ENCODE measurements at places on chromosomes 13 and 19.

DNA sequence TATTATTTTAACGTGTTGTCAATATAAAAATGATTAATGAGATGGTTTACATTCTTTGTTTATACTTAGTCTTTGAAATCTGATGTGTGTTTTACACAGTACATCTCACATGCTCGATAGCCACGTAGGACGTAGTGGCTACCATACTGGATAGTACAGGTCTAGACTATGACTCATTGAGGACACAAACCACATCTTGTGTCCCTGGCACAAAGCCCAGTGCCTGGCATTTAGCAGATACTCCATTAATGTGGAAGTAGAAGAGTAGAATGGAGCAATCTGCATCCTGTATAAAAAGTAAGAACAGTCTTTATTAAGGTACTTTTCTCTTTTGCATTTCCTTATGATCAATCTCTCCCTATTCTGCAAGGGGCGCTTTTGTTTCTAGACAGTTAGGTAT lies 49.0 kb upstream of the FRY start:
- DNase-seq: peak; percentile 56

DNA sequence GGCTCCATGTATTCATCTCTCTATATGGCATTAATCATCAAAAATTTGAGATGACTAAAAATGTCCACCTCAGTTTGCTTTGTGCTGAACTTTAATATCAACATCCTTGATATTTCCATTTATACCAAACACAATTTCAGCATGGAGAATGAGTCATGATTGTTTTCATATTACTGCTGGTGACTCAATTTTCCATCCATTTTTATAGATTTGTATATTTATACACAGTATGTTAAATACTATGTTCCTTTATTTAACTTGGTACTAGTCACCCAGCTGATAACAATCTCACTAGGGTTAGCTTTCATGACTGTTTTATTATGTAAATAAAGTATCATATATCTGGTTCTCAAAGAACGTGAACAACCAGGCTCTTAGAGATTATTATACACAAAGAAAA lies 1255.1 kb downstream of the SLITRK1 start:
- no peak for DNase-seq

DNA sequence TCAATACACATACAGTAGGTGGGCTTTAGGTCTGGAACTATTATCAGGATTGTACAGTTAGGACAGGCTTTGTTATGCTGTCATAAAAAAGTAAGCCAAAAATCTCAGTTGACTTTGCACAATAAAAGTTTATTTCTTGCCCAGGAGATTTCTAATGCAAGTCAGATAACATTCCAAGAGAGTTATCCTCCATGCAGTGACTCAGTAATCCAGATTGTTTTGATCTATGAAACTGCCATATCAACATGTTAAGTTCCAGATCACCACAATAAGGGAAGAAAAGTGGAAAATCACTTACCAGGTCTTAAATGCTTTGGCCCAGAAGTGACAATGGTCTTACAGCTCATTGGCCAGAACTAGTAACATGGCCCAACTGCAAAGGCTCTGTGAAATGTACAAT lies 636.2 kb upstream of the KLF12 start:
- no peak for DNase-seq

GRCh38 chr19:16458391-16459341 lies 13.1 kb downstream of the EPS15L1 start:
- DNase-seq: no peak

GRCh38 chr13:24680258-24680920 lies at the start of gene ATP12A:
Gene ATP12A (plus strand): TSS chr13:24680408. CDS start chr13:24680744, 336 bp downstream.
- DNase-seq: no peak

DNA sequence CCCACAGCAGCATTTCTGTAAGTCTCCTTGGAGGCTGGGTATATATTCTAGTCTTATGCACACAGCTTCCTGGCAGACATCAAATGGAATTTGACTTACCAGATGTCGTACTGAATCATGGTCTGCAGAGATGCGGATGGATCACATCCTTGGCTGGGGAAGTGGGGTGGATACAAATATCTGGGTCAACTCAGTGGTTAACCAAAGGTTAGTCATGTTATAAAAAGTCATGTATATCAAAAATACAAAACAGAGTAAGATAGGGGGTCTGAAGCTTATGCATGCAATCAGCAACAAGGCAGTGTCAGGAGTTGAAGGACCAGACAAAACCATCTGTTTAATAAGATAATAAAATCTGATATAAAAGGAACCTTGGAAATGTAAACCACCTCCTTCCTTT lies 61.9 kb downstream of the WASF3 start:
- no peak for DNase-seq

DNA sequence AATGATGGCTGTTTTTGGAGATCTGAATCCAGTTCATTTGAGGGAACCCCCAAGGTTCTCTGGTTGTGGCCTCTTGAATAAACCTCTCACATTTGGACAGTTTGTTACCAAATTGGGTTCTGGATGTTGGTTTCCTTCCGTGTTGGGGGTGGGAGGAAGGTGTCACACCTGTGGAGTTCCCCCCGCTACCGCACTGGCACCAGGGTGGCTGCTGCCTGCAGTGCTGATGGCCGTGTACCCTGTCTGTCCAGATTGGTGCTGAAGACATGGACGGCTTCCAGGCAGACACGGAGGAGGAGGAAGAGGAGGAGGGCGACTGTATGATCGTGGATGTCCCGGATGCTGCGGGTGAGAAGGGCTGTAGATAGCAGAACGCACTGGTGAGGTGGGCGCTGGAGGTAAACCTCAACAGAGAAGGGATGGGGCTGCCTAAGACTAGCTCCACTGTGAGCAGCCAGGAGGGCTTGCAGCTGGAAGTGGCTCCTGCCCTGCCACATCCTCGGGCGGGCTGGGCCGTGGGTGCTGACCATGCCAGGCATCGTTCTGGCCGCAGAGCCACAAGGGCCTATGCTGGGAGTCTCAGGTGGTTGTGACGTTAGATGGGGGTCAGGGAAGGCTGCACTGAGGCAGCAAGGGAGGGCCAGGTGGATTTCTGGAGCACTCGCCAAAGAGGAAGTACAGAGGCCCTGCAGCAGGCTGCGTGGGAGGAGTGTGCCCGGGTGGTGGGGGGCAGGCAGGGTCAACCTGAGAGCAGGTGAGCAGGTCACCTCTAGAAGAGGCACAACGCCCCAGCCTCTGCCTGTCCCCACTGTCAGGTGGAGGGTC lies 15.4 kb downstream of the UBXN6 start:
- no peak for DNase-seq

GRCh38 chr13:23081220-23081619 lies 99.6 kb upstream of the SGCG start:
- no peak for DNase-seq

DNA sequence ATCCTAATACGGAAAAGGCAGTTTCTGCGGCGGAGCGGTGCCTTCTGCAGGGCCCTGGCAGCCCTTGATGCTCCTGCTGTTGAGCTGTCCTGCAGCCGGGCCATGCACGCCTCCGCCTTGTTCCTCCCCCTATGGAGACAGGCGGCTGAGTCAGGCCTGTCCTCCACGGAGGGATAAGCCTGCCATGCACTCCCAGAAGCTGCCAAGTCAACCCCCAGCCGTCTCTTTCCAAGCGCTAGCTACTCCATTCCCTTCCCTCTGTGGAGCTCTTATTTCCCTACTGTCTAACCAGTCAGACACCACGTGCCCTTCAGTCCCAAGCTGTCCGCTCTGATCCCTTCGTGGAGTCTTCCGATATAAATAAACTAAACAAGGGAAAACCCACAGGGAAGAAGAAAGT lies 197.0 kb downstream of the COL4A1 start:
- peak; percentile 13 for DNase-seq

DNA sequence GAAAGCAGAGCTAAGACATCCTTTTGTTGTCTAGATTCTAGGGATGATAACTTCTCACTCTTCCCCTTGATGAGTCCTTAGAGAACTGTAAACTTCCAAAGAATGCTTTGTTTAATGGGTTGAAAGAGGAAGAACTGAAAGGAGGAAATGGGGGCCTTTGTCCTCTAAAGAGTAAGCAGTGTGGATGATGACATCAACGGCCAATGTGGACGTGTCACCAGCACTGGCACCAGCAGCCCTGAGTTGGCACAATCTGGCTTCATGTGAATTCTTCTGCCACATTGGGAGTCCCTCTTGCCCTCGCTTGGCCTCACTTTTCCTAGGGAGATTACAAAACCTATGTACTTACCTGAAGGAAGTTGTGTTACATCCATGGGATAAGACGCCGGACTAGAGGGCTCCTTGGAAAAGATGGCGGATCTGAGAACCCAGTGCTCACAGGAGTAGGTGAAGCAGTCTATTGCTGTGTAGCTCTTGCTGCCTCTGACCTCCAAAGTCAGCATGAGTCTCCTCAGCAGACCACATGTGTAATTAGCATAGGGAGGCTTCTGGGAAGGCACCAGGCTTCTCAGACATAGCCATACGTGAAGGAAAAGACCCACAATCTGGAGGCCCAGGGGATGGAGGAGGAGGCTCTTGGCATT lies 62.8 kb downstream of the RGCC start:
- DNase-seq: no peak

- no peak for DNase-seq
Observed at GRCh38 chr13:61831026-61831425, 415.4 kb upstream of the PCDH20 start.

- peak; percentile 95 for DNase-seq
Observed at GRCh38 chr19:55528030-55528803, 8.7 kb downstream of the SBK2 start.

- no peak for DNase-seq
Observed at GRCh38 chr13:30431269-30431940, 9.1 kb downstream of the UBE2L5 start.

- no peak for DNase-seq
Observed at GRCh38 chr19:8231073-8231604, 22.0 kb downstream of the CERS4 start.

- no peak for DNase-seq
Observed at GRCh38 chr13:73578251-73578875, 519.6 kb downstream of the KLF5 start.

DNA sequence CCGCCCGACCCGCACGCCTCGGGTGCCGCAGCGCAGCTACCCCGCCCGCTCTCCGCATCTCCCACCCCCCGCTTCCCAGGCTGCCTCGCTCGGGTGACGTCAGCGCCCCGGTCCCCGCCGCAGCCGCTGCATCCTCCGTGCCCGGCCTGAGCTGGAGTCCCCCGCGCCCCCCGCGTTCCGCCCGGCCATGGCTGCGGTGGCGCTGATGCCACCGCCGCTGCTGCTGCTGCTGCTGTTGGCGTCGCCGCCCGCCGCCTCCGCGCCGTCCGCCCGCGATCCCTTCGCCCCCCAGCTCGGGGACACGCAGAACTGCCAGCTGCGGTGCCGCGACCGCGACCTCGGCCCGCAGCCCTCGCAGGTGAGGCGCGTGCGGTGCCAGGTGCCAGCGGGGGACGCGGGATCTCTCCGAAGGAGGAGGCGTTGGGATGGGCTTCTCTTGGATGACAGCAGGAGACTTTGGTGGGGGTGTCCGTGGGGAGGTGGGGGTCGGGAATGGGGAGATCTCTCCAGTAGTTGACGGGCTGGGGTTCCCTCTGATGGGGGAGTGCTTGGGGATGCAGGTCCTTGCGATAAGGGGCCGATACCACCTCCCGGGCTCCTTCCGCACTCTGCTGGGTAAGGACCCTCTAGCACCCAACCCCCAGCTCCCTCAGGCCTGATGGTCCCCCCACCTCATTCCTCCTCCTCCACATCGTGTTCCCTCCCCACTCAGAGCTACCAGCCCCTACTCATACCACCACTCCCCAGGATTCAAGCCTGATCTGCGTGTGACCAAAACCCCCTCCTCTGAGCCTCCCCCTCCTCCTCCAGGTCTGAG lies at the start of gene TMEM59L:
TSS of gene TMEM59L (plus strand) at position 99 of the 817 bp plus-strand sequence. CDS start at position 188, 89 bp downstream.
- DNase-seq: no peak

- no peak for DNase-seq
Observed at GRCh38 chr19:9456018-9456689, 20.8 kb upstream of the ZNF266 start.

- DNase-seq: peak; percentile 13
Observed at GRCh38 chr13:101303521-101303920, 112.8 kb downstream of the NALCN start.

DNA sequence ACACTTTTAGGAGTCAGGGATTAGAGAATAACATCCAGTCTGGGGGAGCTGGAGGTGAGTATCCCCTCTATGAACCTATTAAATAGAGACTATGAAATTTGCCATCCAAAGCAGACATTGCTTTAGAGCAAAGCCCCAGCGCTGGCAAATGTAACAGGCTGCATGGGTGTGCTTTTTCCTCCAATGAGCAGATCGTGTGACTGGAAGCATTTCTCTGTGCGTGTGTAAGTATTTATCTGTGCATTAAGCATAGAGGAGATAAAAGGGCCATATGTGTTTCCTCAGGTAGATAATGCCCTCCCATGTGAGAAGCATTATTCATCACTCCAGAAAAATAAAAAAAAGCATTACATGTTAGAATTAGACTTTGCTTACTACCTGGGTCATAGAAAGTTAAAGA lies 924 bp downstream of the TNFSF13B start:
- DNase-seq: no peak

DNA sequence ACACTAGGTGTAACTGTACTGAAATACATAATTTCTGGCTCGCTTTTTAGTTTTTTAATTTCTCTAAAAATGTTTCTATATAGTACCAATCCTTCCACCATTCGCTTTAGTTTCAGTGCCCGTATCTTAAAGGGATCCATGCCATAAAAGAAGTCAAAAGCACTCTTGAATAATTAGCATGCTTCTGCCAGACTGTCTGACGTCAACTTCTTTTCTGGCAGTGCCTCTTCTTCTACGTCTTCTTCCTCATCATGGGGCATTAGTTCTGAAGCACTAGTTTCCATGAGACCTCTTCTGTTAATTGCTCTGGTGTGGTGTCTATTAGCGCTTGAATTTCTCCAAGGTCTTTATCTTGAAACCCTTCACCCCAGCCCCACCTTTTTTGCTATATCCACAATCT lies 93.8 kb upstream of the DOCK9 start:
- DNase-seq: no peak

DNA sequence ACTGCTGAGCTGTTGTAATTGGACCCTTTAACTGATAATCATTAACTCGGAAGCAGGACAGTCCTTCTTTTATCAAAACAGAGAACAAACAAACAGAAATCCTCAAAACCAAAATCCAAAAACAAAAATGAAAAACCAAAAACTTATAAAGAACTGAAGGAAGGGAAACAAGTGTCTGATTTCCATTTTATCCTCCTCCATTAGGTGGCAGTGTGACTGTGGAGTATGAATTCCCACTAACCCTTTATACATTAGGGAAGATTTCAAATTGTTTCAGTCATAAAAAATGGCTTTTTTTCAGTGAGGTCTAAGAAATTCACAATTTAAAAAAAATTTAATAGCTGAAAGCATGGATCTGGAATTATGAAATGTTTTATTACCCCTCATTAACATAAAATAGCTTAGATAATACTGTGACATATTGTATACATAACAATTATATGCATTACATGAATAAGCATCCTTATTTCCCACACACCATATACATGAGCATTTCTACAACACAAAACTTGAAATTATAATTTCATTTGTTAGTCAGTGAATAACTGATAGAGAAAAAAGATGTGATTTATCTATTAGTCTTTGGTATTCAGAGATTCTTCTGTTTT lies 1074.3 kb upstream of the PCDH9 start:
- peak; percentile 6 for DNase-seq

All from cerebellar cortex (tissue), 1 donor.